ENCODE measurements at places on chromosomes 16 and 17.

DNA sequence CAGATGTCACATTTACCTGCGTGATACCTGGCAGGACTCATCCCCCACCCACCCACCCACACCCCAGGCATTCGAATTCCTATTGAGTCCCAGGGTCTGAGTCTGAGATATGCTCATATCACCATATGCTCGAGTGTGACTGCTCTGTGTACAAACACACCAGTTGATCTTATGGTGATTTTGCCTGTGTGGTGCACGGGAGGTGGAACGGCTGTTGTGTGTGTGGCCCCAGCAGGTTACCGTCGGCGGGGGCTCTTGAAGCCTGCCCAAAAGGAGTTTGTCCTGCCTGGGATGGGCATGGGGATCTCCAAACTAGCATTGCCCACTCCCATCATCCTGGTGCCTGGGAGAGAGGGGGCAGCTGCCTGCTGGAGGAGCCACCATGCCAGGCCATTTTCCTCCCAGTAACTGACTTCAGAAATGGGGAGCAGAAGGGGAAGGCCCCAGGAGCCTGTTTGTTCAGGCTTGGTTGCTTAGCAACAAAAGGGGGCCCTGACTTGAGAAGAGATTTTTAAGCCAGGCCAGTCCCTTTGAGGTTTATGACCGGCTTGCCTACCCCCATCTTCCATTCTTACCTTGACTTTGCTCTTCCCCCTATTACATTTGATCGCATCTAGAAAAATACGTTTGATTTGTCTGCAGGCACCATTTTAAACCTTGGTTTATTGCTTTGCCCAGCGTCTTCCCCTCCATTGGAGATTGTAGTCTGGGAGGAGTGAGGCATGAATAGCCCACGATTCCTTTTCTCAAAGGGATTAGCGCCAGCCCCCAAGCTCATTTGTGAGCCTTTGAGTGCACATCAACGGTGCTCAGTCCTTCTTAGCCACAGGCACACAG lies 217.7 kb downstream of the CCDC182 start:
- DNase-seq, result no peak

- DNase-seq, result no peak
Measured at GRCh38 chr16:50245417-50246298, 20.7 kb upstream of the ADCY7 start.

DNA sequence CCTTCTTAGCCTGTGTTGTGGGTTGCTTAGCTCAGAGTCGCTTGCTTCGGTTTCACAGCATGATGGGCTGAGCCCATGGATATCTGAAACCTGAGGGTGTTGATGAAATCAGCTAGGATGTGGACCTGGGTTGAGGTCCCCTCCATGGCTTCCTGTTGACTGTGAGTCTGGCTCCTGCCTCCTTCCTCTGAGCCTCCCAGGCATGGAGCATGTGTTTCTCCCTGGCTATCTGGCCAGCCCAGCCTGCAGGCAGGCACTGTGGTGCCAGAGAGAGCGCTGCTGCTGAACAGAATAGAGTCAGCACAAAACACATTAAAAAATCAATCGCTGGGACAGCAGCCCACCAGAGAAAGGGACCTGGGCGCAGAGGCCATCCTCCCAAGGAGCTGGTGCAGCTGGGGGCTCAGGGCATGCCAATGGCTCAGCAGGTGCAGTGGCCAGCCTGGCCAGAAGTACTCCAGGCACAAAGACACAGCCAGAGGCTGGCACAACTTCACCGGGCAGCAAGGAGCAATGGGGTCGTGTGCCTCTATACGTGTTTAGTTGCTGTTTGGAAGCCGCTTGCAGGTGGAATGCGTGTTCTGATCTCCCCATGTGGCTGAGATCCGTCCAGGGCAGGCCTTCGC lies 28.3 kb upstream of the GPRC5C start:
- DNase-seq, result no peak

GRCh38 chr16:330741-331140 lies 21.8 kb downstream of the AXIN1 start:
- DNase-seq, result no peak

DNA sequence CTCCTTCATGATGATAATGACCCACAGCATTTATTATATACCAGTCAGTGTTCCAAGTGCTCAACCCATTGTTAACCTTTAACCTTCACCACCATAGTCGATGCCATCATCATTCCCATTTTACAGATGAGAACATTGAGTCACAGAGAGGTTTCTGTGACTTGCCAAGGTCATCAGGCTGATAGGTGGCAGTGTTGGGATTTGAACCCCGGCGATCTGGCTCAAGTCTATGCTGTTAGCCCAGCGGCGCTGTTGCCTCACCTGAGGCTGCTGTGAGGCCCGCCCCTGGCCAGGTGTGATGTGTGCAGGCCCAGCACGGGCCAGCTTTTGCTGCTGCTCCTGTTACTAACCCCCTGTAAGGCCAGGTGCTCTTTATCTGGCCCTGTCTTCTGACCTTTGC lies 101.2 kb downstream of the OR1D5 start:
- no peak for DNase-seq

Data from NCI-H1417 treated with DMSO at 0.1 percent for 48 hours (cell line).